ENCODE measurements at places on chromosomes 1 and 21.
A peak's percentile ranks its signal among the peaks of the same experiment; 100 is the strongest.

DNA sequence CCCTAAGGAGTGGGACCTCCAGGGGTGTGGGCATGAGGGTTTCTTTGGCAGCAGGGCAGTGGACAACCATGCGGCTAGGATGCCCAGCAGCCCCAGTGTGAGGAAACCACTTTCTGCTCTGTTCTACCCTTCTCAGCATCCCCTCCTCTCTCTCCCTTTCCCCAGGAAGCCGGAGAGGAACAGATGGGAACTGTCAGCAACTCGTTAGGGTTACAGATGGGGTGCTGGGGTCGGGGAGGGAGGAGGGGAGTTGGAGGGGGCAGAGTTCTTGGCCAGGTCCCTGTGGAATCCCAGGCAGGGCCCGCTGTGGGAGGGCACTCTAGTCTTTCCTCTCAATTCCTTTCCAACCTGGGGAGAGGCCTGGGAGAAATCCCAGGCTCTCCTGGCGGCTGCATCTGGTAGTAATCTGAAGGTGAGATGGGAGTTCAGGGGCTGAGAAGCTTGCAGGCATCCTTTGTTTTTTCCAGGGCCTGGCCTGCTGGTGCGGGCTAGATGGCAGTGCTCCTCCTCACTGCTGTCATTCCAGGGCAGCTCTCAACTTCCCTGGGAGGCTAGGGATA lies 93.9 kb upstream of the CSF3R start:
- peak; percentile 92 for DNase-seq

GRCh38 chr1:109283748-109284600 lies 1.0 kb upstream of the PSRC1 start:
- DNase-seq: no peak

GRCh38 chr1:201255479-201256362 lies 27.6 kb upstream of the PKP1 start:
- DNase-seq: no peak

GRCh38 chr1:66247415-66248208 lies 286.3 kb upstream of the SGIP1 start:
- no peak for DNase-seq

DNA sequence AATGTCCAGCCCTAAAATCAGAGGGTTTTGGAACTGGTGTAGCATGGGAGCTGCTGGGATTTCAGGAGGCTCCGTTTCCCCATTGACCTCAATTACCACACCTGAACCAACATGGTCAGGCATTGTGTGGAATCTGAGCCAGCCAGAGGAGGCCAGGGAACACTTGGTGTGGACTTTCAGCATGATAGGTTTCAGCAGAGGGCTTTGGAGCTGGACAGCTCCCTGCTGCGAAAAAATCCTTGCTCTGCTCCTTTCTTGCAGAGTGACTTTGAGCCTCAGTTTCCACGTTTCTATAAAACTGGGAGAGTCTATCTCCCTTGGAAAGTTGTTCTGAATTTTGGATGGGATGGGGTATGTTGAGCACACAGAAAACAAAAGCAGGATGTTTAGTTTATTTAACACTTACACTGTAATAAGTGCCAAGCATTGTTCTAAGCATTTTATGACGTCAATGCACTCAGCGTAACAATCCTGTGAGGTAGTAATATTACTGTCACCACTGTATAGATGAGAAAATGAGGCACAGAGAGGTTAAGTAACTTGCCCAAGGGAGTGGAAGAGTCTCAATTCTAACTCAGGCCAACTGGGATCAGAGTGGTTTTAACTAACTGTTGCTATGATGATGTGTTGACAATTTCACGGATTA lies 168.0 kb downstream of the GRIK3 start:
- DNase-seq: no peak

GRCh38 chr1:26022404-26022779 lies 817 bp downstream of the EXTL1 start:
- no peak for DNase-seq

DNA sequence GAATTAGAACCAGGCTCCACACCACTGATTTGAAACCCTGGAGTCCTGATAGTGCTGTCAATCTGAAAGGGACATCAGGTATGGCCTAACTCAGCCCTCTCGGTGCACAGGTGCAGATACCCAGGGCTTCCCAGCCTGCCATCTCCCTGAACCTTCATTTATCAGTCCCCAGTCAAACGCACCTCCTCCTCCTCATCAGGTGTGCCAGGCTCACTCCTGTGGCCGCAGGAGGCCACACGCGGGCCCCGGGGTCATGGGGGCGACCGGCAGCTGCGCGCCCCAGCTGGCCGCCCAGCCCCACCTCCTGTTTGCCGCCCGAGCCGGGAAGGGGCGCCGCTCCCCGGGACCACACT lies 572 bp downstream of the FUCA1 start:
- no peak for DNase-seq

DNA sequence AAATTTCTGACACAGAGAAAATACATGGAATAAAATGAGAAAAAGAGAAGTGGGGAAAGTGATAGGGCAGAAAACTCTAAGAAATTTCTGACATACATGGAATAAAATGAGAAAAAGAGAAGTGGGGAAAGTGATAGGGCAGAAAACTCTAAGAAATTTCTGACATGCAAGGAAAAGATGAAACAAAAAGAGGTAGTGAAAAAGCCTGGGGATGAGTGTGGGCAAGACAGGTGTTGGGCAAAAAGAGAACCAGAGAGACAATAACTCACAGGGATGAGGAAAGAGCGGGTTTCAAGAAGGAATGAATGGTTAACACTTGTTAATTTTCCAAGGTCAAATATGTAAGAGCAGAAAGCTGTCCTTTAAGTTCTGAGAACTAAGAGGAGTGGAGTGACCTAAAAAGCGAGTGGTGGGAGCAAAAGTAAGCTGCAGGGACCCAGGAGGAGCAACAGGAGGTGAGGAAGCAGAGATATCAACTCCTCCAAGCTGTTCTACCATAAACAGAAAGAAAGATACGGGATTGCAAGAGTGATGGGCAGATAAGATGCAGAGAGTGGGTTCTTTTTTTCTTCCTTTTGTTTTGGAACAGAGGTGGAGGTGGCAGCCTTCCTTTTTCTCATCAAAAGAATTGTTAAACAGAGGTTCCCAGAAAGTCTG lies 29.9 kb upstream of the EXO1 start:
- no peak for DNase-seq

DNA sequence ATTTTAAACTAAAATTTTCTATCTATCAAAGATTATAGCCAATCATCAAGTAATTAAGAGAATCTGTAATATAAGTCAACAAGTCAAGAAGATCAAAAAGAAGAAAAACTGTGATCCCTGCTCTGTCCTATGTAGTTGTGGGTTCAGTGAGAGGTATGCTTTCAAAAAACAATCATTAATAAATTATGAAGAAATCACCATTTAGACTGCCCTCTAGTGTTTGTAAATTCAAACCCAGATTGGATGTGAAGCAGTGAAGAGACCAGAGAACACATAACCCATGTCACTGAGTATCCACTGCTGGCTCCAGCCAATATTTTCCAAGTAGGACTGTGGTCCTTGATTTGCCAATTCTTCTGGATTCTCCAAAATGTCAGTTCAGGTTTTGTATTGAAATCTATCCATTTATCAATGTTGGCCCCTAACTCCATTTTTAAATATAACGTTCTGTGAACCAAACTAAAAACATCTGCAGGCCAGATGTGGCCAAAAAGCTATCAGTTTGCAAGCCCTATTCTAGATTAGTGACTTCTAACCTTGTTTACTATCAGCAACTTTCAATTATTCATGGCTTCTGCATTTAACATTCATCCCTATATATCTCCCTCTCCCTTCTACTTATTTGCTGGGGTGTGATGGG lies 467.5 kb upstream of the CXADR start:
- no peak for DNase-seq

DNA sequence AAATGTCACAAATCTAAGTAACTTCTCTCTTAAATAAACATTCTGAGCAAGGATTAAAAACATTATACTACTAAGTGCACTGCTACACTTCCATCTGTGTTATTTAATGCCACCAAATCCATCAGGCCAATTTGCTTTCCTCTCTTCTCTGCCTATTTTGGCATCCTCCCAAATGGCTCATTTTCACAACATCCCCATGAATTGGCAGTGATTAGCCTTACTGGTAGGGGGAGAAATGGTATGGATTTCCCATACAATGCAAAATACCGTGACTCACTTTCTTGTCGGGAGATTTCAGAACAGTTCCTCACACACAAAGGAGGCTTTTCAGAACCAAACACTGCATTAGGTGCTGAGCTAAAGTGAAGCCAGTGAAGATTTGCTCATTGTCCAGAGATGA lies 195.7 kb downstream of the MIS18A start:
- DNase-seq: peak; percentile 73

DNA sequence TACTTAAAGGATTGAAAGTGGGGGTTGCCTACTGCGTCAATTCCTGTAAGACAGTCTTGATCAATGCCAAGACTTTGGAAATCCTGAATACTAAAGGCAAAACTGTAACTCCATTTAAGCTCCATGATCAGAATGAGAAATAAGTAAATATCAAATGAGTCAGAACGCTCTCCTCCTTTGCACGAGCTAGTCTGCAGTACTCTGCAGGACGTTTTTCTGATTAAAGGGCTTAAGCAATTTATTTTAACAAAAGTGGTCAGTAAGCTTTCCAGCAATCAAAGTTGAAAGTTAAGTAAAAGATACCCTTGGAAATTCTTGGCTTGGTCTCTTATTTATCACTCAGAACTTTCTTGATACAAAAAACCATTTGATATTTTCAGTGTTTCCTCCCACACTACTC lies 35.7 kb upstream of the ARHGAP29 start:
- no peak for DNase-seq

GRCh38 chr1:219119839-219120238 lies 53.8 kb upstream of the LYPLAL1 start:
- DNase-seq: no peak

- DNase-seq: no peak
Measured at GRCh38 chr1:244288663-244289062, 163.0 kb downstream of the ADSS2 start.

DNA sequence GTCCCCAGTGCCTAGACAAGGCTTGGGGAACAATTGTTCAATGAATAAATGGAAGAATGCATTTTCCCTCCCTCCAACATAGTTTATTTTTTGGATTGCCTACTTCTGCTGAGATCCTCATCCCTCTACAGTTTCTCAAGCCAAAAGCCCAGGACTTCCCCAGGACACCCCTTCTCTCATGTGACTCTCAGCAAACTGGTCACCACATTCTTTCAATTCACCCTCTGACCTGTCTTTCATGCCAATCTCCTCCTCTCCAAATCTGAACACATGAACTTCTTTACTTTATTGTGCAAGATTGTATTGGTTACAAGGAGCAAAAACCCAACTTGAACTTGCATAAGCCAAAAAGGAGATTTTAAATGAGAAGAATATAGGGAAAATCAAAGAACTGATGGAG lies 103.2 kb upstream of the JUN start:
- DNase-seq: no peak

GRCh38 chr1:207423560-207424292 lies 30.4 kb upstream of the CR2 start:
- DNase-seq: no peak

DNA sequence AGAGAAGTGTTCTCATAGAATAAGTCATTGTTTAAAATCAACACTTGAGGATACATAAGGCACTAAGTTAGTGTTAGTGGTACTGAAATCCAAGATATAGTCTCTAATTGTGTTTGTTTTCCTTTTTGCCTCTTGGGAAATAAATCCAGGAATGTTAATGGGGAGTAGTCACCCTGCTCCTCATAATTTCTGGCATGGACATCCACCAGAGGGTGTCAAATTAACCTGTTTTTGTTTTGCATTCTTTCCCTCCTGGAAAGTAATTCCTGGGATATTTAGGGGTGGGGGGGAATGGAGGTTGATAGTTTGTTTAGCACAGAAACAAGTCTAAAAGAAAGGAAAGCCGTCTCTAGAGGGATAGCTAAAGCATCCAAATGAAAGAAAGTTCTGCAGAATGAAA lies 87.8 kb upstream of the MAP1LC3C start:
- no peak for DNase-seq

- no peak for DNase-seq
Measured at GRCh38 chr21:26282058-26282457, 111.5 kb upstream of the APP start.

DNA sequence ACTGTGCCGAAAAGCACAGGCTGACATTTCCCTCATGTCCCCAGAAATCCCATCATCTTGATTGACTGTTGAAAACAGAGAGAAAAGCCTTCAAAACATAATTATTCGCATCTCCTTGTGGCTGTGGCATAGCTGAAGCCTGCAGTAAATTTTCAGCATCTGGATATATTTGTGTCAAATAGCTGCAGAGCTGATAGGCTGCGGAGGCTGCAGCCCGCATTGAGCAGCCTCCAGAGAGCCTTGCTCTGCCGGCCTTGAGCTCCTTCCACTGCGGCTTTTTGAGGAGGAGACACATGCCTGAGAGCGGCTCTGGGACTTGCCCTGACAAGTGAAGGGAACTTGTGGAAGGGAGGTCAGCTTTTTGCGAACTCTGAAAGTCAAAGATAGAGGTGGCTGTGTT lies 144.7 kb downstream of the RYR2 start:
- DNase-seq: no peak

GRCh38 chr1:38929054-38929453 lies 12.6 kb downstream of the RHBDL2 start:
- no peak for DNase-seq

DNA sequence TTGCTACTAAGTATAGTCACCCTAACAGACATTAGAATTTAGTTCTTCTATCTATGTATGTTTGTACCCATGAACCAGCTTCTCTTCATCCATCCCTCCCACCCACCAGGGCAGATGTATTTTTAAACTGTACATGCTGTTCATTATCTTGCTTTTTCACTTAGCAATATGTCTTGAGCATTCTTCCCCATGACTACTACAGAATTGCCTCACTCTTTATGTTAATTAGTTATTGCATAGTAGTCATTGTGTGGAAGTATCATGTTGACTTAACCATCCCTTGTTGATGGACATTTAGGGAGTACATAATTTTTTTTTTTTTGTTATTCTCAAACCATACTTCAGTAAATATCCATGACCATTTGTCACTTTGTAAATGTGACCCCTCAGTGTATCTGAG lies 9.9 kb downstream of the HUNK start:
- DNase-seq: no peak

GRCh38 chr1:39787468-39787867 lies 1.2 kb downstream of the BMP8B start:
- no peak for DNase-seq

DNA sequence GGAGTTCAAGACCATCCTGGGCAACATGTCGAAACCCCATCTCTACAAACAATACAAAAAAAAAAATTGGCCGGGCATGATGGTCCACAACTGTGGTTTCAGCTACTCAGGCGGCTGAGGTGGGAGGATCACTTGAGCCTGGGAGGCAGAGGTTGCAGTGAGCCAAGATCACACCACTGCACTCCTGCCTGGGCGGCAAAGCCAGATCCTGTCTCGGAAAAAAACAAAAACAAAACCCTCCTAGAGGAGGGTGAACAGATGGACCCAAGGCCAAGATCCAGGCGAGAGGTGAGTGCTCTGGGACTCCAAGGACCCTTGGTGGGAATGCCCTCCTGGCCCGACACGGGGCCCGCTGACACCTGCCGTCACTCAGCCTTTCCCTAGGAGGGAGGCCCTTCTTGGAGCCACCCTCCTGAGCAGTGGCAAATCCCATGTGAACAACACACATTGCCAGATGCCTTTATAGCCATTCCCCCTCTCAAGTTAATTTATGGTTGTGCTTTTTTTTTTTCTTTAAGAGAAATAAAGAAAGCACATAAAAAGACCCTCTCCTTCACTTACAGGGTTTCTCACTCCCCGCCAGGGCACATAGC lies 380 bp downstream of the TFF2 start:
- no peak for DNase-seq

Data from NCI-H2171 (cell line).